Activated T-helper 17 cell treated with anti-CD3 and anti-CD28 coated beads, Interleukin-2, amount 50 U/mL, for 72 hours (primary cell): ENCODE measurements at places on chromosomes 1 and 21.

- ATAC-seq = no peak
These were observed 94.1 kb downstream of the CNIH3 start for GRCh38 chr1:224710196-224710595.

- no peak for ATAC-seq
These were observed 71.2 kb downstream of the CASZ1 start for GRCh38 chr1:10724948-10725847.

DNA sequence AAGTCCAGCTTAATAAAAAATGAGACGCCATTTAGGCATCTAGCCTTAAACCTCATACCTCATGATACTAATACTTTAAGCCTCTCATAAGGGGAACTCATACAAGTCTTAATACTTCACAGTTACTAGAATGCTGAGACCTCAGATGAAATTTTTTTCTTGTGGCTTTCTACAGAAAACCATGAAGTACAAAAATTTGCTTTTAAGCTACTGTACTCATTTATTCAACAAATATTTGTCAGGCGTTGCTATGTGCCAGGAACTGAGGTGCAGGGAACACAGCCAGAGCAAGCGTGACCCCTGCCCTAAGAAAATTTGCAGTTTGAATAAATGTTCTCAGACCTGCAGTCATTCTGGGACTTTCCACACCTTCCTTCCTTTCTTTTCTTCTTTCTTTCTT, 150.6 kb downstream of the MRPL39 start:
- peak; percentile 77 for ATAC-seq

DNA sequence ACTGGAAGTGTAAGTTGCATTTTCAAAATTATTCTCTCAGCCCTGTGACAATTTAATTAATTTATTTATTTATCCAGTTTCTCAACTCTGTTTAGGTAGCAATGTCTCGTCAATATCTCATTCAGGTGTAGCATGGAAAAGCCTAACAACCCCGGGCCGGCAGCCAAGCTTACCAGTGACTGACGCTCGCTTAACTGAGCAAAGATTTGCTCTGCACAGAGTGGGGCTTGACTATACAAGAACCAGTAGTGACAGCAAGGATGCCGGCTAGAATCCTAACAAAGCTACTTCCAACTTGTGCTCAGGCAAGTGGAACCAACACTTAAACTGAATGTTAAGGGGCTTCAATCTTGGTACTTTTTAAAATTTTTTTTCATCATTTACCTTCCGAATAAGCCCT, 80.9 kb upstream of the ESRRG start:
- no peak for ATAC-seq

- no peak for ATAC-seq
These were observed 570.9 kb upstream of the CAMK1G start for GRCh38 chr1:209012443-209013196.

DNA sequence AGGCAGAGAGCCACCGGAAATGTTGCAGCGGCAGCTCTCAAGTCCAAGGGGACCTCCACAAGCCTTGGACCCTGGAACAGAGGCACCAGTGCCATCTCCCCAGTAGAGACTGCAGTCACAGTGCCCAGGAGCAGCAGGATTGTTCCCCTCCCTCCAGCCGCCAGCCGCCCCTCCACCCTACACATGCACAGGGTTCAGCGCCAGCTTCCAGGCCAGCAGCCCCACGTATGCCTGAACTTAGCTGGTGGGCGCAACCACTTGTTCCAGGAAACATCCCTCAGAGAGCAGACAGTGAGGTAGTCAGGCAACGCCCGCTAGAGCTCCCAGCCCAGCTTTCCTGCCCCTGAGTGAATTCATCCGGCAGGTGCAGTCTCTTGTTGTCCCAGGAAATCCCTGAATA, 1098.1 kb upstream of the NCAM2 start:
- no peak for ATAC-seq

DNA sequence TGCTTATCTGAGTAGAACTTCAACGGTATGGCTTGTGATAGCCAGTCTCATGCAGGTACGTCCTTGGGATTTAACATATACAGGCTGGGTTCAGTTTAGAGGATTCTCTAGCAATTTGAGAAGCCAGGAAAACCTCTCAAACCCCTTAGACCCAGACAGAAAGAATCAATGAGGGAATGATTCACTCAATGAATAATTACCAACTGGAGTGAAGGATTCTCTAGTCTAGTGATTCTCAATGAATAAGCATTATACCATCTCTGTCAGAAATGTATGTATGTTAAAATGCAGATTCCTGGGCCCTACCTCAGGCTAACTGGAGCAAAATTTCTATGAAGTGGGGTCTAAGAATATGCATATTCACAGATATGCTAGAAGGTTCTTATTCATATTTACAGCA, 54.5 kb upstream of the APP start:
- no peak for ATAC-seq

- peak; percentile 96 for ATAC-seq
These were observed 90.8 kb upstream of the TNFSF4 start for GRCh38 chr1:173297798-173298391.

DNA sequence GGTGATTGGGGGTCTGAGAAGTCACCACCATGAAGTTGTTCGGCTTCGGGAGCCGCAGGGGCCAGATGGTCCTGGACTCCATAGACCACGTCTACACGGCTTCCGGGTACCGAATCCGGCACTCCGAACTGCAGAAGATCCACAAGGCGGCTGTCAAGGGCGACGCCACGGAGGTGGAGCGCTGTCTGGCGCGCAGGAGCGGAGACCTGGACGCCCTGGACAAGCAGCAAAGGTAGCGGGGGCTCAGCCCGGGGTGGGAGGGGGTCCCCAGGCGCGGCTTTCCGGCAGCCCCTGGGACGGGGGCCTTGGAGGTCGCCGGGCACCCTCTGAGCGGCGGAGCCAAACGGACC, 146.5 kb downstream of the LIPI start:
- no peak for ATAC-seq

DNA sequence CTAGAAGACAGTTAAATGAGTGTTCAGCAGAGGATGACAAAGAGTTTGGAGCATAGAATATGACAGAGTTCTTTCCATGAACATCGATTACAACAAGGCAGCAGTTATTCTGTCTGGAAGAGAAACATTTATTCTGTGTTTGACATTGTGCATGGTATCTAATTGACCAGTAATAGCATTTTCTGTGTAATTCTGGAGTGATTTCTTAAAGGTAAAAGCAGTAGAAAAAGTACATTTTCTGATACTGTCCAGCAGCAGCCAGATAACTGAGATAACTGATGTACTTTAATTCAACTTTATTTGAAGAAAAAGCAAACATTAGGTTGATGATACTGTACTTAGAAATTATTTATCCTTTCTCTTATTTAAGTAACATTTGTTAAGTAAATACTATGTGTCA, 497.1 kb downstream of the AGBL4 start:
- ATAC-seq = no peak

- ATAC-seq = no peak
These were observed 25.9 kb downstream of the GREM2 start for GRCh38 chr1:240586006-240586405.
